ENCODE measurements at places on chromosomes 12 and 14.

- DNase-seq = no peak
Measured at GRCh38 chr14:106879241-106879640, 1352.9 kb downstream of the TMEM121 start.

DNA sequence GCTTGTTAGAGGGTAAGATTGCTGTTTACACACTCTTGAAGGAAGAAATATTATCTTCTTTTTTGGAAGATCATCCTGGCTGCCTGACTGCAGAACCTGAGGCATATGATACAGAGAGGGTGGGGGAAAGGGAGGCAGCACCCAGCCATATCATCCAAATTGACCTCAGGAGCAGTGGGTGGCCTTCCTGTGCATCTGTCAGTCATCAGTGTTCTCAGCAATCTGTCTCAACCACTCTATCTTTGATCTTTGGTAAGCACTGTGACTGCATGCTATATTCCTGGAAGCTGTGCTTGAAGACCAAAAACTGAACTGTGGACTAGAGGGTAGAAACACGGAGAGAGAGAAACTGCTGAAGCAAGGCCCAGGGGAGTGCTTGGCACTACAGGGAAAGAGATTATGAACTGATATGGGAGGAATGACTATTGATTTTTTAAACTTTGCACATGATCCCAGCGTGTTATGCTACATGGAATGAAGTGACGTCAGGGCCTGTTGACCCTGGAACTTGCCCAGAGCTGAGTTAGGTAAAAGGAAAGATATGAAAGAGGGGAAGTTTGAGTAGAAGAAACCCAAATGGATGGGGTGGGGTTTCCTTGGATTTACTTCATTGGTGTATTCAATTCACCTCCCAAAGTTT is 171.5 kb downstream of the ASCL1 start:
- DNase-seq = peak; percentile 1

GRCh38 chr12:54033106-54033979 is 493 bp downstream of the HOXC5 start:
- peak; percentile 86 for DNase-seq

DNA sequence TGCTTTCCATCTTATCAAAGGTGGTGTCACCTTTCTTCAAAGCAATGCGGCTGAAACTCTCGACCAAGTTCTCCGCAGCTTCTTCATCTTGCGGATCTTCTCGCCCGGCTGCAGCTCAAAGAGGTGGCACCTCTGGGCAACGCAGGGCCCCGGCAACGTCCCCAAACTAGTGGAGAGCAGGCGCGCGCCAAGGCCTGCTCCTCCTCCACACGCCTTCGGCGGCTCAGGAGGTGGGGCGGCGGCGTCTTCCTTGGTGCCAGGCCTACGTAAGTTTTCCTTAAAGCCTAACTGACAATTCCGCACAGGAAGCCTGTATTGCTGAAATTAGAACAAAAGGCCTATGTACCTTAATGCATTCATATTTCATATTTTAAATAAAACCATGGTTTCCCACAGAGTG is 112.0 kb downstream of the TMX1 start:
- DNase-seq = no peak

GRCh38 chr12:85835426-85836196 is 598 bp downstream of the RASSF9 start:
- DNase-seq = no peak

DNA sequence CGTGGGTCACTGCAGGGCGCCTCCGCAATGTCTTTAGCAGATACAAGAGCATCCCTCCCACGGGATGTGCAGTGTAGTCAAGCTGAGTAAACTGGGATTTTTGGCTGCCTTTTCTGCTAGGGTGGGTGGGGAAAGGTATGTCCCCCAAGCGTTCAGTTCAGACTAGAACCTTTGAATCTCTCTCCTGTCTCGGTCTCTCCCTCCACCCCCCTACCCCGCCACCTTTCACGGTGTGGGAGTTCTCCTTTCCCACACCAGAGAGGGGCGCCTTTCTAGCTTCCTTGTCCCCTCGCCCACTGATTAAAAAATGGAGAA is 525 bp upstream of the FAR2 start:
- DNase-seq = no peak

DNA sequence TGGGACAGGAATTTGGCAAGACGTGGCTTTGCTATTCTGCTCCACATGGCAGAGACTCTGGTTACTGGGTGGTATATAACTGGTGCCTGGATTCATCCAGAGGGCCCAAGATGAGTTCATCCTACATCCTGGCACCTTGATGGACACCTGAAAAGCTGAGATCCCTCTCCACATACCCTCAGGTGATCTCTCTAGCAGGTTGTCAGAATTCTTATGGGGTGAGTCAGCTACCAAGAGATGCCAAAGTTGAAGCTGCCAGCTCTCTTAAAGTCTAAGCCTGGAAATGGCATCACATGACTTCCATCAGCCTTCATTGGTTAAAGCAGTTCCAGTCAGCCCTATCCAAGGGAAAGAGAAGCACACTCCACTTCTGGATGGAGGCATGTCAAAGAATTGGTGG is 300.7 kb upstream of the SEL1L start:
- DNase-seq = no peak

DNA sequence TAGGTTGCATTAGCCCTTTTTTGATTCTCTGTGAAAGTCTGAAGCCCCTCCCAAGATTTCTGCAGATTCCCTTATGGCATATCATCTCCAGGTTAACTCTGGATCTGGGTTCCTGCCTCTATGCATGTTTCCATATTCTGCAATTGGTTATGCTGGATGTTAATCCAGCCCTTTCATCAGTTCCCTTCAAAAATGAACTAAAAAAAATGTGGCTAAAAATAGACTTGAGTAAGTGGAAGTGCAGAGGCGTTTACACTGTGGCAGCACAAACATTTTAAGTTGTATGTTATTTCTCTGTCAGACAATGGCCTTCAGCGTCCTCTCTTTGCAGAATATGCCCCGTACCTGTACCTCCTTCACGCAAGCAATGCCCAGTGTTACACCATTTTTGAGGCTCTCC is 11.4 kb downstream of the MGST1 start:
- DNase-seq = no peak

GRCh38 chr12:109435428-109436187 is 41.5 kb downstream of the KCTD10 start:
- DNase-seq = no peak

- DNase-seq = no peak
Measured at GRCh38 chr14:71320734-71321573, 413.7 kb downstream of the PCNX1 start.

DNA sequence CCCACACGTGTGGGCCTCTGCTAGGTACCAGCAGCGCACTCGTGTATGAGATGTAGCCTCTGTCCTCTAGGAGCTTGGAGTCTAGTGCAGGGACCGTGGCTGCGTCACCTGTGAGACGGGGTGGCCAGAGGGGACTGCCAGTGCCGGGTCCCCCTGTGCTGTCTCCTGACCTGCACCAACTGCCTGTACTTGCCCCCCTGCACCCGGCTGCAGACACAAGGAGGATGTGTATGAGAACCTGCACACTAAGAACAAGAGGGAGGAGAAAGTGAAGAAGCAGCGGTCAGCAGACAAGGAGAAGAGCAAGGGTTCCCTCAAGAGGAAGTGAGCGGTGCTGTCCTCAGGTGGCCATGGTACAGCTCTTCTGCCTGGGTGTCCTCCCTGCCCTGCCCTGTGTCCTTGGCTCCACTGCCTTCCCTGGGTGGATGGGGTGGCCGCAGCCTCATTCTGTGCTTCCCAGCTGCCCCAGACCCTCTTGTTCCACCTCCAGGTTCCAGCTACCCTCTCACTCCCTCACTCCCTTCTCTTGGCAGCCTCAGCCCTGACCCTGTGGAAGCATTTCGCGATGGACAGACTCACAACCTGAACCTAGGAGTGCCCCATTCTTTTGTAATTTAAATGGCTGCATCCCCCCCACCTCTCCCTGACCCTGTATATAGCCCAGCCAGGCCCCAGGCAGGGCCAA is 9.6 kb downstream of the PTPN6 start:
- no peak for DNase-seq

Data from HuH-7 (cell line).